ENCODE measurements at places on chromosomes 1 and 21. TPM values are rescaled to one million over a fixed set of nuclear protein-coding genes. Genes with fewer than 3 reads are reported as not detected.

The ANKRD34A gene
- total RNA-seq, result 0.70 TPM

The GJB3 gene
- total RNA-seq, result not detected

GRCh38 chr1:23286401-23286800 is 57.7 kb downstream of the HNRNPR start:
- DNase-seq, result no peak

- peak; percentile 57 for DNase-seq
These were observed 2.2 kb downstream of the IKBKE start for GRCh38 chr1:206472454-206472853.

DNA sequence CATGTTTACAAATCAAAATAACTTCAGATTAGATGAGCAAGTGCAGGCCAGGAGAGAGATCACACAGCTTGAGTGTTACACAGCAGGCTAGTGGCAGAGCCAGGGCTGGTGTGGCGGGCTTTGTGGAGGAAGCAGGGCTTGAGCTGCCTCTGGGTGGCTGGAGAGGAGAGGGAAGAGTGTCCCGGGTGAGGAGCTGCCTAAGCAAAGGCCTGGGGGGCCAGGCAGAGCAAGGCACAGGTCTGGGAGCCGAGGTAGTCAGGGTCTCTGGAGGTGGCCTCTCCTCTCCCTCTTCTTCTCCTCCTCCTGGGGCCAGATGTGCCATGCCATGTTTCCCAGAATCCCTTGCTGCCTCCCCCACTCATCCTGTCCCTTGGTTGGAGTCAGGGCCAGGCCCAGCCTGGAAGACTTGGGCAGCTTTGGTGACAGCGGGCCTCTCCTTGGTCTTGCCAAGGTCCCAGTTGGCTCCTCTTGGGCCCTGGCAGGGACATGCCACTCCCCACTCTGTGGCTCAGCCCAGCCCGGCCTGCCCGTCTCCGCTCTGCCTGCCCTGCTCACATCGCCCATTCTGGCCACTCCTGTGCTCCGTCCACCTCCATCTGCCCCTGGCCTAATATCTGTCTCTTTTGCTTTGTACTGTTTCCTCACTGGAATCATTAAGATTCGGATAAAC is 70.3 kb downstream of the PTPRU start:
- DNase-seq, result no peak

DNA sequence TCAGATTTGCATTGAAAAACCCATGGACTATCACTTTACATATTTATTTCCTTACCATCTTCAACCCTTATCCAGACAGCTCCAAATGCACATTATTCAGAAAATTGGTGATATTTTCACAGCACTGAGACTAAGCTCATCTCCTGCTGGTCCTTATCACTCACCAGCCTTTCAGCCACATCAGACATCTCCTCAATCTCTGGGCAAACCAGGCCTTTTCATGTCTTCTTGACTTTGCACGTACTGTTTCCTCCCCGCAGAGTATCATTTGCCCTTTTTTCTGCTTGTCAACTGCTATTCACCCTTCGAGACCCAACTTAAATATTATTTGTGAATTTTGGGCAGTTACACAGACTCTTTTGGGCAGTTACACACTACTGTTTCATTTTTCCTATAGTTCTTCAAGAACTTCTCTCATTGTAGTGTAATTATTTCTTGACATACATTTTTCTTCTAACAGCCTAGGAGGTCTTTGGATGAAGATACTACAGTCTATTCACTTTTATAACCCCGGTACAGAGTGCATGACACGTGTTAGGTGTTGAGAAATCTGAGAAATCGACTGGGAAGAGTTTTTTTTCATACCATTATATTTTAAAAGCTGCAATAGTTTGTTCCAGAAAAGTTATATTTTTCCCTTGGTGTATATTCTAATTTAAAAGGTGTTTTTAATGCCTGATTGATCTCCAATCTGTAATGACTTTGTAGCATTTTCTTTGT is 98.0 kb downstream of the FGGY start:
- no peak for DNase-seq

The LAMB3 gene
- 1.8 TPM for total RNA-seq

DNA sequence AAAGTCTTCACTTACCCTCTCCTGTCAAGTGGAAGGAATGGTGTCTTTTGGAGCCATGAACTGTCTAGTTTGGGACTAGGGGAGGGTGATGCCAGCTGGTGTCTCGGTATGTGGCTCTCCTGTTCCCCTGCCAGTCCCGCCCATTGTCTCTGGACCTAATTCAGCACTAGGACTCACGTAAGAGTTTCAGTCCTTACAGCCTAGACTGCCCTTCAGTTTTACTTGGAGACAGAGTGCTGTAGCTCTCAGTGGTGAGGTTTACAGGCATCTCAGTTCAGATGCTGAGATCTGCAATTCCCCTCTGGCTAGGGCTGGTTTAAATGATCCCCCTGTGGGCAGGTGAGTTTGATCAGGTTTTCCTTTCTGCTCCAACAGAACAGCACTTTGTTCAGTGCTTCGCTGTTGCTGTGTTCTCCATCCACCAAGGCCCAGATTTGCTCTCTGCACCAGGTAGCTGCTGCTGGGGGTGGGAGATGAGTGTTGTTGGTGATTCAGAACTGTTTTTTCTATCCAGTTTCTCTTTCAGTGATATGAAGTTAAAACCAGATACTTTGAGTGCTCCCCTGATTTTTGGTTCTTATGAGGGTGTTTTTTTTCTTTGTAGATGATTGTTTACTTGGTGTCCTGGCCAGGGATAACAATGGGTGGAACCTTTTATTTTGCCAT is 198.3 kb upstream of the RNPC3 start:
- no peak for DNase-seq

DNA sequence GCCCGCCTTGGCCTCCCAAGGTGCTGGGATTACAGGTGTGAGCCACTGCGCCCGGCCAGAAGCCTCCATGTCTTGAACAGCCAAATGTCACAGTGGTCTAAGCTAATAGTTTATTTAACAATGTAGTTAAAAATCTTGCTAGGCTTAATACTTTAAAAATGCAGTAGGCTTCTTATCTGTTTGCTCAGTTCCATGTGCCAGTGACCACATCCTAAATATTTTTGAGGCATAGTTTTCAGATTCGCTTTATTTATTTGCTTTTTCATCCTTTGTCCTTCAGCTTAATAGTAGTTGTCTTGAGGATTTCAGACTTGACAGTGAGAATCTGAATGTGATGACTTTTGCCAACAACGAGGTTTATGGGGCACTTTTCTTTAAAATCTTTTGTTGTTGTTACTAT is 59.9 kb upstream of the PRRX1 start:
- no peak for DNase-seq

- no peak for DNase-seq
These were observed 28.3 kb downstream of the LAMC1 start for GRCh38 chr1:183051546-183051945.

The KCNJ15 gene
- 0.06 TPM for total RNA-seq

The C8B gene
- not detected for total RNA-seq

DNA sequence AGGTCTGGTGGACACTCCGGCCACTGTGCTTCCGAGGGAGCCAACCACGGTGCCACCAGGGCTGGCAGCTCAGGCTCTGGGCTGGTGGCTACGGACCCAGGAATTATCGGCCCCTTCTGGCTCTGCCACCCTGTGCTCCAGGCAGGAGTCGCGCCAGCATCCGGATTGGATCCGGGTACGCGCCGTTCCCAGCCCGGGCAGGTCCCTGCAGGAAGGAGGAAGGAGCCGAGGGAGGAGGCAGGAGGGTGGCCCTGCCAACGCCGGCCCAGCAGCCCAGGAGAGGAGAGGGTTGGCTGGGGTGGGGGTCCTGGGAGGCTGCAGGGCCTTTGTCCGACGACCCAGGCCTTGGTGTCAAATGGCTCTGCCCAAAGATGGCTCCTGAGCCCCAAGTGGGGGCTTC is 160.5 kb downstream of the CASZ1 start:
- DNase-seq, result no peak

DNA sequence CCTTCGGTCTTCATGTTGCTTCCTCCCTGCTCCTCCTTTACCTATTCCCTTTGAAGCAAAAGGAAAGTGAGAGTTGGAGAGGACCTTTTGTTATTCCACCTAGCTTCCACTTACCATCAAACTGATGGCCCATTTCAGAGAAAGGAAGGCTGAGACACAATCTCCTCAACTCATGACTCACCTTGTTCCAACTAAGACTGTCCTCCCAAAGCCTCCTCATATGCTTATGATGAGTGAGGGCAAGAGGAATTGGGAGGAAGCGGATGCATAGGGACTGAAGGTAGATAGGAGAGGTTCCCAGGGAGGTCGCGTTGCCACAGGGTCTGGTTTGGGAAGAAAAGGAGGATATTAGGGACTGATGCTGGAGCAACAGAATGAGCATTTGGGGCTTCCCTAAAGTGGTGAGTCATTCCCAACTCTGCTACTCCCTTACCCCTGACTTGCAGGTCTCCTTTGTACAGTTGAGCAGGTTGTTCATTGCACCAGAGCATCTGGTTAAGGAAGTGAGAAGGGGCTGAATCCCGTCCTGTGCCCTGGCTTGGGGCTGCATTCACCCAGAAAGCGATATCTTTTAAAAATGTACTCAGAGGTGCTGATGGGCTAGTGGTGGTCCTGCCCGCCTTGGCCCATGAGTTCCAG is 35.0 kb downstream of the LGR6 start:
- DNase-seq, result no peak

All from H4 (cell line).